ENCODE measurements at places on chromosomes 6 and 20.

DNA sequence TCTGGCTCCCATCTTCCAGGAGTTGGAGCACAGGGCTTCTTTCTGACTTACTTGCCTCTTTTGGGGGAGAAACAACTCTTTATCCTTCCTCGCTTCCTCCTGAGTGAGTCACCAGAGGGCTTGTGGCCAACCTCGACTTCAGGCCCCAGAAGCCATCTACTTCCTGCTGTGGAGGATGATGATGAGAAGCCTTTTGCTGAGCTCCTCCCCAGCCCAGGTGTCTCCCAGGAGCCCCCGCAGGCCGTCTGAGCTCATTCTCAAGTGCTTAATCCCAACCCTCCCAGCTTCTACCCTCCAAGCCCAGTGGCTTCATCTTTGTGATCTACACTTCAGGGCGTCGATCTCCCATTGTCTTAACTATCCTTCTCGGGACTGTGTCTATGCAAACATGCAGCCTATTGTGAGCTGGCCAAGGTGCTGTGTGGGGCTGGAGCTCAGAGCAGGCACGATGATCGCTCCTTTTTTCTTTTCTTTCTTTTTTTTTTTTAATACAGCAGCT is 27.9 kb downstream of the SDCBP2 start:
- DNase-seq, result peak; percentile 80

GRCh38 chr6:170405311-170405975 is 98.9 kb downstream of the FAM120B start:
- no peak for DNase-seq

DNA sequence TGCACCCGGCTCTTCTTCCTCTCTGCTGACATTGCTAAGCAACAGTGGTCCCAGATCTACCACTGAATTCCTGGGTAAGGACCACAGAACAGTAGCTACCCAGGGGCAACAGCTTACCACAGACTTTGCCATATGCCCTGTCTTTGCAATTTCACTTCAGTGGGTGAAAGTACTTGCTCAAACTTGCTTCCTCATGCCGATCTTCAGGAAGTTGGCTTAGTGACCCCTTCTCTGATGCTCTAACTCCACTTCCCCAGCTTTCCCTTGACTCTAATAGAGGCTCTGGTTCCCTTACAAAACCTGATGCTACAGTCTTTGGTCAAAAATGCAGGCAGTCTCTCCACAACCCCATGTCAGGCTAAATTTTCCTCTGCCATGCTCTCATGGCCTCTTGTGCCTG is 3.3 kb upstream of the TAAR5 start:
- DNase-seq, result no peak

DNA sequence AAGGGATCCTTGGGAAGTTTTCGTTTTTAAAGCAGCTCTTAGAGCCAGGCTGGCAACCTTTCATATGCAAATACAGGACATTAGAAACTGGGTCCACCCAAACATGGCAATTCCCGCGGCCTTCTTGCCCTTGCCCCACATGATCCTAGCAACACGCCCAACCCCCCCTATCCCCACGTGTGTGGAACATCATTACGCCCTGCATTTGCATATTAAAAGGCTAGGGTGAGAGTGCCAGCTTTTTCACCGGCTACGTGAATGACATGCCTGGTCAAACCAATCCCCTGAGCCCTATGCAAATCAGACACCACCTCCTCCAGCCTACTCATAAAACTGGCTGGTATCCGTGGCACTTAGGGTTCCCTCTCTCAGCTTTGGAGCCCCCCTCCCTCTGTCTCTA is 88.1 kb downstream of the TNFRSF21 start:
- DNase-seq, result no peak

- DNase-seq, result no peak
These were observed 145.5 kb upstream of the TOP1 start for GRCh38 chr20:40883097-40883496.

DNA sequence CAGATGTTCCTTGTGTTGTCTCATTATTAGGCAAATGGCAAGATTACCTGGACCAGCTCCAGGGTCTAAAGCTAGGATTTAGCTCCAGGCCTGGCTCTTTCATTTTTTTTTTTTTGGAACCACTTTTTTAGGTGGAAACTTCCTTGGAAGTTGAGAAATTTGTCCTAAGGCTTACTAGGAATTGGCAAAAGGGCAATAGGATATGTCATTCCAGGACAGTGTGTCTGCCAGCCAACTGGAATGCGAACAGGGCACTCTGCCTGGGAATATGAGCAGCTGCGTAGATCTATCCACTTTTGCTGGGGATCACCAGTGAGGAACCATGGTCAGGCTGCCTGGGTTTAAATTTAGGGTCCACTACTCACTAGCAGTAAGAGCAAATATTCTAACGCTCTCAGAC is 304.0 kb downstream of the TSHZ2 start:
- DNase-seq, result no peak

All from activated naive CD4-positive, alpha-beta T cell treated with anti-CD3 and anti-CD28 coated beads, Interleukin-2, amount 10 ng/mL, durations not matched to agents 7 days and 5 days (primary cell).